M059J (cell line): ENCODE measurements at places on chromosomes 11 and 22. TPM values are rescaled to one million over a fixed set of nuclear protein-coding genes. Genes with fewer than 3 reads are reported as not detected.

- DNase-seq = no peak
Observed at GRCh38 chr11:76629116-76629852, 41.3 kb downstream of the LRRC32 start.

- DNase-seq = peak; percentile 99
Observed at GRCh38 chr11:35236667-35237003, 97.7 kb downstream of the CD44 start.

Gene PDGFD
- total RNA-seq = 30.0 and 38.6 TPM in 2 replicates

DNA sequence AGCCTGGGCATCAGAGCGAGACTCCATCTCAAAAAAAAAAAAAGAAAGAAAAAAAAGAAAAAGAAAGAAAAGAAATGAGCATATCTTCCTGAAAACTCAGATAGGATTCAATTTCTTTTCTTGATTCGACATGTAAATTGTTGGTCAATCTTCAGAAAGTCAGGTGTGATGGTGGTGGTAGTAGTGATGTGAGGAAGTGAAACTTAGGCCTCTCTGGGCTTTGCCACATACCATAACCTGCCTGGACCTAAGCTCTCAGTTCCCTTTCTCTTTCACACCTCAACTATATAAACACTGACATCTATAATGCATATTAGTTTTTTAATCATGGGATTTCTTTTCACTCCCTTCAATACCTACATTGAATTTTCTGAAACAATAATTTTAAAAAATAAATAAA, 98.0 kb upstream of the TBCEL start:
- DNase-seq = no peak

- peak; percentile 40 for DNase-seq
Observed at GRCh38 chr22:29079218-29079901, 6.5 kb downstream of the KREMEN1 start.

- no peak for DNase-seq
Observed at GRCh38 chr11:63503492-63503891, 2.4 kb upstream of the LGALS12 start.

DNA sequence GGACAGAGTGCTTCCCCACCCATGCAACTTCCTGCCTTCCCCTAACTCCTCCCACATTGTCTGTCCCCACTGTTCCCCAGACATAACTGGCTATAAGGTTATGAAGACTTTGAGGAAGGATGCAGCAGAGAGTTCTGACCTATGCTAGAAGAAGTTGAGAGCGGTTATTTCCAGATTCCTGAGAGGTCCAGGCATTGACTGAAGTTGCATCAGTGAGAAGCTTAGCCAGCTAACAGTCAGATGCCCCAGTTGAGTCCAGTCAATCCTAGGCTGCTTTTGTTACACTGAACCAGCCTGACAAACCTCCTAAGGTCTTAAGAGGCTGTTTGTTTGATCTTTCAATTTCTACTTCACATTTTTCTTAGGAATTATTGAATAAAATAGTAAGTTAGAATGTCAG, 937.9 kb upstream of the CCDC90B start:
- no peak for DNase-seq

DNA sequence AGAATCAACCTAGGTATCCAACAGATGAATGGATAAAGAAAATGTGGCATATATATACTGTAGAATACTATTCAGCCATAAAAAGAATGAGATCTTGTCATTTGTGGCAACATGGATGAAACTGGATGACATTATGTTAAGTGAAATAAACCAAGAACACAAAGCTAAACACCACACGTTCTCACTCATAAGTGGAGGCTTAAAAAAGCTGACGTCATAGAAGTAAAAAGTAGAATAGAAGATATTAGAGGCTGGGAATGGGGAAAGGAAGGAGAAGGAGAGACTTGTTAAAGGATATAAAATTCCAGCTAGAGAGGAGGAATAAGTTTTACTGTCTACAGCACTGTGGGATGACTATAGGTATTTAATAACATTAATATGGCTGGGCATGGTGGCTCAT, 12.9 kb downstream of the EXPH5 start:
- DNase-seq = no peak

DNA sequence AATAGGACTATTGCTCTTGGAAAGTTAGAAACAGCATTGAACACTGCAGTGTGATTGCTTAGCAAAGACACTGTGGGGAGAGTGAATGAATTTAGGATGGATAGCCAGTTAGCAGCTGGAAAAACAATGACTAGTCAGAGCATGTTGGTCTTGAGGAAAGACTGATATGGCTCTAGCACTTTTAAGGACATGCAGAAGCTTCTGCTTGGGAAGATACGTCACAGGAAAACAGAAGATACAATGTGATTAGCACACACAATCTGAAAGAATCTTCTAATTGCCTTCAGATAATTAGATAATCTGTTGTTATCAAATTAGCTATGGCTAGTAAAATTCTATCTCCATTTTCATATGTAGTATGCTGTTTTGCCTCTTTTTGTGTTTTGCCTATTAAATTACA, 530.7 kb upstream of the CHORDC1 start:
- DNase-seq = no peak

GRCh38 chr11:35133656-35134055, 5.3 kb upstream of the CD44 start:
- no peak for DNase-seq

DNA sequence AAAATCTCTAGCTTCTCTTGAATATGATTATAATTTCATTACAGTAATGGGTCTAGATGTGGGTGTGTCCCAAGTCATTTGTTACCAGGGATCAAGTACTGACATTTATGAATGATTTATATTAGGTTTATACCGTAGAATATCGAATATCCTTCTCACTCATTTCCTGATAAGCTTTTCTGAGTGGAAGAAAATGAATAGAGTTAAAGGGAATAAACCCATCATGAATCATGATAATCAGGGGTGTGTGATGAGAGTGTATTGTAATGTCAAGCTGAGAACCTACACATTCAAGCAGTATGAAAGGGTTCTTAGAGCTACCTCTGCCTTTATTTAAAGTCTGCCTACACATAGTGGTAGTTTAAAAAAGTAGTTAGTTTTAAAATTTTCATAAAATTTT, 17.3 kb downstream of the MED17 start:
- DNase-seq = no peak

Gene HTATIP2
- total RNA-seq = 63.2 and 85.0 TPM in 2 replicates

Gene NEFH
- total RNA-seq = not detected in 2 replicates

DNA sequence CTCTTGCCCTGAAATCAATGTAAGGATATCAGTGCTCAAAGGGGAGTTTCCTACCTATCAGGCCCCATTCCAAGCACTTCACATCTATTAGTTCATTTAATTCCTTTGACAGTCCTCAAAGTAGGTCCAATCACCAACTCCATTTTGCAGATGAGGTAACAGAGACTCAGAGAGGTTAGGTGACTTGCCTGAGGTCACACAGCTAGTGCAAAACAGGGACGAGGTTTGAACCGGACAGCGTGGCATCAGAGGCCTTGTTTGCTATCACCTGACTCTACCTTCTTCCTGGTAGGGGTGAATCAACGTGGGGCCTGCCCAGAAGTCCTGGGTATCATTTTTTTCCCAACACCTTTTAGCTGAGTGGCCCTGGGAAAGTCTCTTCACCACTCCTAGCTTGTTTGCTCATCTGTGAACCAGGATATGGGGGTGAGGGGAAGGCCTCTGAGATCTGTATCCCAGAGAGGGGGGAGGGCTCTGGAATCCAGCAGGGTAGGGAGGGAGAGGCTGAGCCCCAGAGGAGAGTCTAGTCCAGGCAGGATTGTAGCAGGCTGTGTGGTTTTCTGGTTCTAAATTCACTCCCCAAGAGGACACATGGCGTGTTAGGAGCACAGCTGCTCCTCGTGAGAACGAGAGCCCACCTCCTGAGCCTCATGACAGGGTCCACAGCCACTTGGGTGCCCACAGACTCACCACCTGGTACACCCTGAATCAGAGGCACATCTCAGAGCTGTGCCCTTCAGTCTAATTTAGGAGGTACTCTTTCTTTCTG, 174.7 kb downstream of the MN1 start:
- no peak for DNase-seq

Gene FIBIN
- total RNA-seq = 0.05 TPM in 1 of 2 replicates, not detected in the other

DNA sequence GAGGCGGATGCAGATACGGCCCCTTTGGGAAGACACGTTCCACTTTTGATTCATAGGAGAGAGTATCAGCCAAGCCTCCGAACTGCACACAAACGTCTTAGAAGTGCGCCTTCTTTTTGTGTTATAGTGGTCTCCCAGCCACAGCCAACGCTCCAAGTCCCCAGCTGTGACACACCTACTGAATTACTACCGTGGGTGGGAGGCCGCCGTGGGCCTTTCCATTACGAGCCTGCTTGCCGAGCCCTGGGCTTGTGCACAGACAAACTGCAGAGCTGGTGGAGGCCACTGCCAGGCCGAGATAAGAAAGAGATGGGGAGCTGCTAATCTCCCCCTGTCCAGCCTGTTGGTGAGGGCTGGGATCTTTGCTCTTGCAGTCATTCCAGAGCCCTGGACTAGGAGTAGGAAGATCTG, 761 bp downstream of the HMBS start:
- DNase-seq = no peak

Gene CNGA4
- not detected in 2 replicates for total RNA-seq

Gene VSIG10L2
- not detected in 2 replicates for total RNA-seq

Gene NXF1
- 23.2 and 30.0 TPM in 2 replicates for total RNA-seq

DNA sequence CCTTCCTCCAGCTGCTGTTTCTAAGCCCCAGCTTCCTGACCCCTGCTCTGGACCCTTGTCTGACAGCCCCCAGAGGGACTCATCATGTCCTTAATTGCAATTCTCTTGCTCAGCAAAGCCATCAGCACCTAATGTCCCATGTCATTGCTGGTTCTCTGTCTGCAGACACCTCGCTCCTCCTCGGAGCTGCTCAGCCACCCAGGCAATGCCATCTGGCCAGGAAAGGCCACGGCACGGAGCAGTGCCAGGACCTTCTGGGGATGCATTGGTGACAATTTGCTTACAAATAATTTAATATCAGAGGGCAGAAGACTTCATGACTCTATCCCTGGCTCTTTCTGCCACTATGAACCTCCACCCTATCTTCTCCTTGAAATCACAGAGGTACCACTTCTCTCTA, 107.0 kb upstream of the THY1 start:
- DNase-seq = no peak

- no peak for DNase-seq
Observed at GRCh38 chr11:22690871-22691270, 24.5 kb downstream of the GAS2 start.

Gene OR5B17
- not detected in 2 replicates for total RNA-seq

DNA sequence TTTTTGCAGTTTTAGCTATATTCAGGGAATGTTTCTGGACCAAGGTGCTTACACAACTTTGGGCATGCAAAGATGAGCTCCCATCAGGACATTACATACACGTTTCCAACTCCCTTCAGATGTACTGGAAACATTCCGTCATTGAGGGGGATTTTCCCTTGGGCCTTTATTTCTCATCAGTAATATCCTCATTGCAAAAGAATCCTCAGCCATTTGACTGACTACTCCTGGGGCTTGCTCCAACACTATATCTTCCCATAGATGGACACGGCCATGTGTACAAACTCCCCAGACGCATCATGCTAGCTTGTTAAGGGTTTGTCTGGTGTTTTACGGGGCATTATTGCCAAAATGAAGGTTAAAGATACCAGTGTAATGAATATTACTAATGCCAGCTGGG, 59.3 kb upstream of the NUP160 start:
- no peak for DNase-seq
